Stimulated activated CD8-positive, alpha-beta memory T cell treated with anti-CD3 and anti-CD28 coated beads, Interleukin-12 subunit alpha, Interleukin-12 subunit beta, amount 100 ng/mL, for 1 hour (primary cell): ENCODE measurements at places on chromosomes 1 and 21.

- DNase-seq, result no peak
Measured at GRCh38 chr1:47231301-47232186, 481 bp downstream of the TAL1 start.

DNA sequence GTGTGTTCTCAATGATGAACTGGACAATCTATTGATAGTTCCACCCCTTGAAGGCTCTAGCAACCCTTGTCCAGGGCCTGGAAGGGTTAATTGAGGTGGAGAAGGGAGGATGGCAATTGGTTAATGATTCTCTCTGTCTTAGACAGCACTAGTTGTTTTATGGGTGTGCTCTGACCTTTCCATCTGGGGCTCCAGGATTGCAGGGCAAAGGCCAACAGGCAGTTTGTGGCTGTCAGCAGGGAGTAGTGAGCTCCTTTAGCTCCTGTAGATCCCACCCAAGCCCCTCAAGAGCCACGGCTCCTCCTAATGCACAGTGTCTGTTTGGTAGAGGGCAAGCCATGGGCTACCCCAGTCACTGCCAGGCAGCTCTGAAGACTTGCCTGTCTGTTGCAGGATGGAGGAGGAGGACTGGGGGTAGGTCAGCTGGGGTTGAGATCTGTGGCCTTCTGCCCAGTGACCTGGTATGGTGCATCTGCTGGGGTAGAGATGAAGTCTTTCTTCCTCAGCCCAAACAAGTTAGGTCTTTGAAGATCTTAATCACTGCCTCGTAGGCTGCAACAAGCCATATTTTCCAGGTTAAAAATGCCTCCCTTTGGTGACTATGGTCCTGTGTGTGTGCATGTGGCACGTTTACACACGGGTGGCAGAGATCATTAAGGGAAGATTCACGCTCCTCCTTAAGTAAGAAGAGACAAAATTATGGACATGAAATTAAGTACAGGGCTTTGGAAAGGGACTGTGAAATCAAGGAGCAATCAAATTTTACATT, 7.7 kb downstream of the MROH7 start:
- DNase-seq, result no peak

- DNase-seq, result no peak
Measured at GRCh38 chr1:205506409-205507200, 2.1 kb downstream of the CDK18 start.

DNA sequence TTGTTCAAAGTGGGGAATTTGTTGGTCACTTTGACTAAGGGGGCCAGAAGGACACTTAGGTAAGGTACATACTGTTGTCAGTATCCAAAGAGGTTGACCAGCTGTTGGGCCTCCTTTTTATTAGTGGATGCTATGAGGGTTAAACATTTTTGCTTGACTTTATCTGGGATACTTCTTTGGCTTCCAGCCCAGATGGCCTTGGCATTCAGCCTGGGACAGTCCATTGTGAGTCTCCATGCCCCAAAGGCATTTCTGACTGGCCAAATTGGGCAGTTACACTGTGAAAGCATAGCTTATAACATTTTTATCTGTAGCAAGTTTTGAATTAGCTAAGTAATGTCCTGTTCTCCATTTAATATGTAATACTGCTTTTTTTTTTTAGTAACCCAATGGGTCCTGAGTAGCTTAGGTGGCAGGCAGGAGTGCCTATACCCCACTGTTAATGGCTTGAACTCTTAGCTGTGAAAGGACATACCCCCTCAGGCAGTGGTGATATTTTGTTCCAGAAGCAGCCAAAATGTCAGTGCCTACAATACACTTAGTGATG, 35.4 kb upstream of the CD1D start:
- DNase-seq, result no peak

DNA sequence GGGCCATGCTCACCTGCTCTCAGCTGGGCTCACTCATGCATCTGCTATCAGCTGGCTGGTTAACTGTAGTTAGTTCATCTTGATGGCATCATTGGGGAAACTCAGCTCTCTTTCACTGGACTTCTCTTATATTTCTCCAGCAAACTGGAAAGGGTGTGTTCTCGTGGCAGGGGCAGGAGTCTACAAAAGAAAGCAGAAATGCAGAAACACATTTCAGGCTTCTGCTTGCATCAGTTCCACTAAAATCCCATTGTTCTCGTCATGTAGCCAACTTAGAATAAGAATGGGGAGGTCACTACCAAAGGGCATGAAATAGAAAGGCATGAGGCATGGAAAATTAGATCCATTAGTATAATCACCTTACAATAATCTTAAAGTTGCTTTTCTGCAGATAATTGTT, 207.3 kb downstream of the NRIP1 start:
- no peak for DNase-seq

- no peak for DNase-seq
Measured at GRCh38 chr1:201999625-202000238, 10.7 kb upstream of the ELF3 start.

GRCh38 chr1:28370239-28371009, 884 bp downstream of the PHACTR4 start:
- no peak for DNase-seq

DNA sequence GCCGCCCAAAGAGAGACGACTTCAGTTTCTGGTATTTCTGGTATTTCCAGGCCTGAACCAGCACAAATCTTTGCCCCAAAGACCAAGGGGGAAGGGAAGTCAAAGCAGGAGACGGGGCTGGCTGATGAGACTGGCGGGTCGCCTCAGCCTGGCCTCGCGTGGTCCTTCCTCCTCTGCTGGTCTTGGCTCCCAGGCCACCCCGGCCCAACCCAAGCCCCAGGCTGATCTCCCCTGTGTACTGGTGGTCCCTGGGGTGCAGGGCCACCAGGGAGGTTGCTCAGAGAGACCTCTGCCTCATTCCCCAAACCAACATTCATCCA, 19.9 kb downstream of the WNT4 start:
- DNase-seq, result no peak

DNA sequence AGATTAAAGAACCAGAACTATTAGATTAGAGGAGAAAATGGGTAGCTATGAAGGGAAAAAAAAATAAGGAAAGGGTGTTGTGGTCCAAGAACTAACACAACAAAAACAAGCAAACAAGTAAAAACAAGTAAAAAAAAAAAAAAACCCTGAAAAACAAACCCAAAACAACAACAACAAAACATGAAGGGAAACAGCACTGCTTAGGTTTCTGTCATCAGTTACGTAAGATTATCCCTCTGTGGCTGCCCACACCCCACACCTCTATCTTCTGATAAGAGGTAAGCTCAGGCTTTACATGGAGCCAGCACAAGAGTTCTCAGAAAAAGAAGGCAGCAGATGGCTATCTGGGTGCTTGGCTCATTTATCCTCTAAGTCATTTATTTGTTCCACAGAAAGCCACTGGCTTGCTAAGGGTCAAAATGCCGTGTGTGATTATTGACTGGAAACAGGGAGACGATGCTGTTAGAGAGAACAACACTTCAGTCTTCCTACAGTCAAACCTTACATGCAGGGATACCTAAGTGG, 57.5 kb downstream of the KIAA0319L start:
- DNase-seq, result no peak

DNA sequence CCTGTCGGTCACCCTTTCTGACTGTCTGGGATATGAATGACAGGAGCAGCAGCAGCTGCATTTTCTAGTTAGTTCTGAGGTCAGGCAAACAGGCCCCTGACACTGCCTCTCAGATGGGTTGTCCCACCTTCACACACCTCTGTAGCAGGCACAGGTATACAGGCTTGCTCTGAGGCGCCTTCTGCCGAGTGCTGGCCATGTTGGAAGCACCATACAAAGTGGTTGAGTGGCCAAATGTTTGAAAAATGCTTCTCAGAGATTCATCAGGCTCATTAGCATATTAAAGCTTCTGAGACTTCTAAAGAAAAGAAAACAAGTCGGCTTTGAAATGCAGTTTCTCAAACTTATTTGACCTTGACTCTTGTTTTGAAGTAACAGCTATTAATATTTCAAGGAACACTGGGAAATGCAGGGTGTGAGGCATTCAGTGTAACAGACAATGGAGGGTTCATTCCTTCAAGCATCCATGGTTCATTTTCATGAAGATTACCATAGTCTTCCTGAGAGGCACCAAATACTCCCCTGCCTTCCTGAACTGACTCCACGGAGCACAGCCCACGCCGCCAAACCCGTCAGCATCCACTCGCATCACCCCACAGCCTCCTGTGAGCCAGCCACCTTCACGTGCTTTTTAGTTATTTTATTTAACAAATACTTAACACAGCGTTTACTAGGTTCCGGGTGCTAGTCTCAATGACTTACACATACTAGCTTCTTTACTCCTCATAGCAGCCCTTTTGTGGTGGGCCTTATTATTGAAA, 81.8 kb downstream of the KCNN3 start:
- no peak for DNase-seq

DNA sequence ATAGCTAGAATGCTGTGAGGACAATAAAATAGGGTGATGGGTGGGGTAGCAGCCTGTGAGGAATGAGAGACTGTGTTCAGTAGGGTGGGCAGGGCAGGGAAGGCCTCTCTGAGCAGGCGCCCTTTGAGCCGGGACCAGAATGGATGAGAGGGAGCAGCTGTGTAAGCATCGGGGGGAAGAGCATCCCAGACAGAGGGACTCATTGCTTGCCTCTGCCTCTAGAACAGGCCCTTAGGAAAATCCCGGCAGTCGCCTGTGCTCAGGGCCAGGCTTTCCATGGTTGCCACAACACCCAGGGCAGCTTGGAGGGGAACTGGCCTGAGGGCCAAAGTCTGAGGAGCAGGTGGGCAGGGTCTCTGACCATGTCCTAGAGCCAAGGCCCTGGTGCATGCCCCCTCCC, 774 bp downstream of the SLC2A7 start:
- DNase-seq, result no peak

GRCh38 chr1:158527190-158527815, 26.9 kb downstream of the OR6Y1 start:
- no peak for DNase-seq

DNA sequence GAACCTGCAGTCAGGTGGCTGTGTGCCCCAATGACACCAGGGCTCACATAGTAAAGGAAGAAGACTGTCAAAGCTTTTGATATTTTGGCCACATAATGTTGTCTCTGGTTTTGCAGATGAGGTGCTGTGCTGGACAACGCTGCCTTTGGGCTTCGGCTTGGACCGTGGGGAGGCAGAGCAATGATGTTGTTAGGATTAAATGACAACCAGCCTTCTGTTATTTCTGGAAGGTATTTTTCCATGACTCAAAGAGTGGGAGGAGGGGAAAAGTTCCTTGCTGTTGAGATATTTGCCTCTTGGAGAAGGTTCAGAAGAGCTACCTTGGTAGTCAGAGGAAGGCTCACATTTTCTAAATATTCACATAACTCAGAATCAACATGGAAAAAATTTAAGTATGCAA, 187.3 kb upstream of the GALNT2 start:
- no peak for DNase-seq

GRCh38 chr21:43975469-43976098, 36.5 kb upstream of the TRAPPC10 start:
- DNase-seq, result peak; percentile 66

GRCh38 chr1:31715087-31715872, 11.5 kb upstream of the COL16A1 start:
- no peak for DNase-seq

DNA sequence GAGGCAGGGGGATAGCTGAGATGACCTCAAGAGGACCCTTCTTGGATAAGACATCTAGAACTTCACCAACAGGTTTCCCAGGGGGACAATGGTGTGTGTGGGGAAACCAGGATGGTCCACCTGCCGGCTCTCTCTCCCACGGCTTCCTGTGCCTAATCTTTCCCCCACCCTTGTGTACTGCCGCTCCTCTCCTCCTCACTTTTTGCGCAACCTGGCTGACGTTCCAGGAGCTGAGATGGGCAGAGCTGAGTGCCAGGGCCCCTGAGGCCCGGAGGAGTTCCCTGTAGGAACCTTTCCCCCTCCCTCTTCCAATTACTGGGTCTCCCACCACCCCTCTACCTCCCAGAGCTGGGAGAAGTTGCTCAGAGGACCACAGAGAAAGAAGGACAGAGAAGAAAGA, 6.9 kb downstream of the SLC26A9 start:
- DNase-seq, result no peak

DNA sequence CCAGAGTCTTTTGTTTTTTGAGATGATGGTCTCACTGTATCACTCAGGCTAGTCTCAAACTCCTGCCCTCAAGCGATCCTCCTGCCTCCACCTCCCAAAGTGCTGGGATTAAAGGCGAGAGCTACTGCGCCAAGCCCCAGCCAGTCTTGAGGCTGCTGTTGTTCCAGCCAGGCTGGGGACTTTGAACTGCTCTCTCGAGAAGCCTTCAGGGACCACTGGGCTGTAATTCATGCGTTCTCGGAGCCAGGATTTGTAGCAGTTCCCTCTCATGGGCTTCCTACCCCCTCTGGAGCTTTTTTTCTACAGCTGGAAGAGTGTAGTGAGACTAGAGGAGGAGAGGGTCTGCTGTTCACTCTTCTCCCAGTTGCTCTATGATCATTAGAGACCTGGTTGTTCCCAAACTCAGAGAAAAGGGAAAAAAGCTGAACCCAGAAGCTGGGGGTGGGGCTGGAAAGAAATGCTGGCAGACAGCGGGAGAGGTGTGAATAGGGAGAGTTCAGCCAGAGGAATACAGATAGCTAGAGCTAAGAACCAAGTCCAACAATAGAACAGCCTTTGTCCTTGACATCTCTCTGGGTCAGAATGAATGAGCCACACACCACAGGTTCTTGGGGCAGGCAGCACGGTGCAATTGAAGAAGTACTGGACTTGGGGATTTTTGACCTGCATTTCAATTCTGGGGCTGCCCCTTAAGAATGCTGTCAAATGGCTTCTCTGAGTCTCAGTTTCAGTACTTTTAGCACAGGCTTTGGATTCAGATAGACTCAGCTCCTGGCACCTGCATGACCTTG, 13.2 kb upstream of the SLC41A1 start:
- no peak for DNase-seq

DNA sequence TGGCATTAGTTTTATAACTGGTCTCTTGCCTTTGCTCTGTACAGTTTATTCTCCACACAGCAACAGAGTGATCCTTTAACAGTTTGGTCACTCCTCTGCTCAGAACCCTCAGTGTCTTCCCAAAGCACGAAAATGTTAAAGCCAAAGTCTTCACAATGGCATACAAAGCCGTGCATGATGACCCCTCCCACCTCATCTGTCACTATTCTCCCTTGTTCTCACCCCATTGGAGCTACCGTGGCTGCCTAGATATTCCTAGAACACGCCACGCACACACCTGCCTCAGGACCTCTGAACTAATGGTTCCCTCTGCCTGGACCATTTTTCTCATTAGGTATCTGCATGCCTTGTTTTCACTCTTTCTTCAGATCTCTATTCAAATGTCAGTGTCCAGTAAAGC, 8.6 kb upstream of the SEMA4A start:
- no peak for DNase-seq

GRCh38 chr1:83964153-83964552, 34.8 kb downstream of the TTLL7 start:
- no peak for DNase-seq

- DNase-seq, result no peak
Measured at GRCh38 chr1:109312978-109313775, 6.4 kb upstream of the MYBPHL start.

GRCh38 chr1:97160818-97161217, 439.2 kb downstream of the PTBP2 start:
- DNase-seq, result no peak

DNA sequence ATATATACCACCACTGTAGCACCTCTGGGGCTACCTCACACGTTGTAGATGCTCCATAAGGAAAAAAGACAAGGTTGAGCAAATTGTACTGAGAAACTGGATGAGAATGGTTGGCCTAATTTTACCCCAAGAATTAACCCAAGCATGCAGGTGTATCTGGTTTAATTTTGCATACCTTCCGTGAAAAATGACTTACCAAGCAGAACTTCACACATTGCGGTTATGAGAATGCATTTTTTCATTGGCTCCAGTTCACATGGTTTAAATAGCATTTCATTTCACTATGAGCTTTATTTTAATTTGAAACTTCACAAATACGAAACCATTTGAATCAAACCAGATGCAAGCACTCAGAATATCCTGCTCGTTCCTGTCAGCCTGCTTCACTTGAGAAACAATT, 512.2 kb downstream of the LTN1 start:
- no peak for DNase-seq

GRCh38 chr1:23441446-23442148, 17.0 kb upstream of the TCEA3 start:
- no peak for DNase-seq
